Stimulated activated CD4-positive, alpha-beta T cell treated with anti-CD3 and anti-CD28 coated beads, Interleukin-1b, Interleukin-23, amount 100 ng/mL, for 4 hours (primary cell): ENCODE measurements at places on chromosomes 2 and 18.
A peak's percentile ranks its signal among the peaks of the same experiment; 100 is the strongest.

GRCh38 chr2:28163028-28163427 is 229.6 kb upstream of the FOSL2 start:
- no peak for DNase-seq

GRCh38 chr2:188902901-188903491 is 71.2 kb upstream of the COL3A1 start:
- DNase-seq: no peak

- no peak for DNase-seq
Observed at GRCh38 chr18:49745045-49746014, 68.0 kb downstream of the ACAA2 start.

DNA sequence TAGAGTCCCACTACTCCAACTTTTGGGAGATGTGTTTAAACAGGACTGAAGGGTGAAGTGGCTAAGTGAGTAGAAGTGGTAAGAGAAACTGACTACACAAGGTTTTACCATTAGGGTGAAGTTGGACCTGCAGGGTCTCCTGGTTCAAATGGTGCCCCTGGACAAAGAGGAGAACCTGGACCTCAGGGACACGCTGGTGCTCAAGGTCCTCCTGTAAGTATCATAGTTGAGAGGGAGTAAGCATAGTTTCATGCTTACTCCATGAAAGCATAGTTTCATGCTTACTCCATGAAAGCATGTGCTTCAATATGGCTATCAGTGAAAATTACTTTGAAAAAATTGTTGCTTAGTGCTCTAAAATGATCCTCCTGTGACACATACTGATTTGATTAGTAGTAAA is 19.1 kb downstream of the COL3A1 start:
- DNase-seq: no peak

GRCh38 chr2:150911766-150912280 is 349.8 kb downstream of the RBM43 start:
- no peak for DNase-seq

GRCh38 chr2:137348301-137348700 is 583.0 kb downstream of the THSD7B start:
- no peak for DNase-seq

GRCh38 chr2:21382701-21383520 is 259.1 kb downstream of the TDRD15 start:
- no peak for DNase-seq

DNA sequence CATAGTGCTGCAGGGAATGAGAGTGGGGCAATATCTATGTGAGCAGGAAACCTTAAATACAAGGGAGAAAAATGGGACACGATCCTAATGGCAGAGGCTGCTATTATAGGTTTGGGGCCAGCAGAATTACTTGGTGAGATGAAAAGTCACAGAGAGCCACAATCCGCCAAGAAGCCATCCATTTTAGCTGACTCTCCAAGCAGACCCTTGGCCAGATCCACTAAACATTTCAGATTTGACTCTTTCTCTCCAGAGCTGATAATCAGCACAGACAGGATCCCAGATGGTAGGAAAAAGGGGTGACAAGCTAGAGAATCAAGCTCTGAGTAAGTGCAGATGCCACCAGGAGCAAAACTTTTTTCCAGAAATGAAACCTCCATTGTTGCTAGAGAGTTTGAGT is 61.5 kb downstream of the MAPK4 start:
- no peak for DNase-seq

DNA sequence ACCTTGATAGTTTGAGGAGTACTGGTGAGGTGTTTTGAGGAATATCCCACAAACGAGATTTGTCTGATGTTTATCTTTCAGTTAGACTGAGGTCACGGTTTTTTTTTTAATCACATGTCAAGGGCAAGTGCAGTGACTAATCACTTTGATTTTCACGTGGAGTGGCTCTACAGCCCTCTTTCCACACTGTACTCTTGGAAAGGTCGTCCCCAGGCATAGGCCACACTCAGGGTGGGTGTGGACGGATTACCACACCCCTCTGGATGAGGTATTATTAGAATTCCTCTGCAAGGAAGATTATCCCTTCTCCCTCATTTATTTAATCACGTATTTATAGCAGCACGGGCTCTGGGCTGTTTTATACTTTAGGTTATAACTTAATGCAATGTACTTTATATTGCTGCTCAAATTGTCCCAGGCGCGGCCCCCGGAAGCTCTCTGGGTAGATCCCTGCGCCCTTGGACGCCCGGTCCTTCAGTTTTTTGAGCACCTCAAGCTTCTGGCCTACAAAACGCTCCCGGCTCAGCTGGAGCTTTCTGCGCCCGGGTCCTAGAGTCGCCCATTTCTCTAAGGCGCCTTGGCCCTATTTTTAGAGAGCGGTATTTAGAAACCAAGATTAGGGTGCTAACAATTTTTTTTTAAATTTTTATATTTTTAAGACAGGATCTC is 515 bp upstream of the PLEKHB2 start:
- peak; percentile 10 for DNase-seq

DNA sequence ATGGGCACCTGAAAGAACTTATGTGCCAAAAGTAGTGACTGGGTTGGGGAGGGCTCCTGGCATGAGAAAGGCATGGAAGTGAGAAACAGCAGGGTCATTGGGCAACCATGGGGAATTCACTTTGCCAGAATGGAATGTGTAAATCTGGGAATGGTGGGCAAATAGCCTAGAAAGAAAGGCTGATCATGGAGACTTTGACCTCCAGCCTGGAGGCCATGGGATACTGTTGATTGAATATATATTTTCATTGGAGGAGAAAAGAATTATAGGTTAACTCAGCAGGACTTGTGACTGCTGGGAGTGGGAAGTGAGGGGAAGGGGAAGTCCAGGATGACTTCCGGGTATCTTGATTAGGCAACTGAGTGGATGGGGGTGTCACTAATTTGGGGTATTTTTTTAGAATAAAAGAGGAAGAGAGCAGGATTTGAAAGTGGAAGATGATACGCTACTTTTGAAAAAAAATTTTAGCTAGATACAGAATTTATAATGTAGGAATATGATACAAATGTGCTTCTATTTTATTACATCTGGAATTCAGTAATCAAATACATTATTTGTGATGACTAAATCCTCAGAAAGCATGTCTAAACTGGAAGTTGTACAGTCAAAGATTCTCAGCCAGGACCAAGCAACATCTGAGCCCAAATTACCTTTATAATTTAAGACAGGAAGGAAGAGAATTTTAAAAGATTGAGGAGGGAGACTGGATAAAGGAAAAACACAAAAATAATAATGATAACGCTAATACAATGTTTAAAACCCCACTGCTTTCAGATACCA is 116.2 kb downstream of the GATA6 start:
- DNase-seq: no peak

GRCh38 chr2:239271882-239272281 is 128.9 kb downstream of the HDAC4 start:
- no peak for DNase-seq

GRCh38 chr2:205629091-205629776 is 53.1 kb upstream of the NRP2 start:
- no peak for DNase-seq

DNA sequence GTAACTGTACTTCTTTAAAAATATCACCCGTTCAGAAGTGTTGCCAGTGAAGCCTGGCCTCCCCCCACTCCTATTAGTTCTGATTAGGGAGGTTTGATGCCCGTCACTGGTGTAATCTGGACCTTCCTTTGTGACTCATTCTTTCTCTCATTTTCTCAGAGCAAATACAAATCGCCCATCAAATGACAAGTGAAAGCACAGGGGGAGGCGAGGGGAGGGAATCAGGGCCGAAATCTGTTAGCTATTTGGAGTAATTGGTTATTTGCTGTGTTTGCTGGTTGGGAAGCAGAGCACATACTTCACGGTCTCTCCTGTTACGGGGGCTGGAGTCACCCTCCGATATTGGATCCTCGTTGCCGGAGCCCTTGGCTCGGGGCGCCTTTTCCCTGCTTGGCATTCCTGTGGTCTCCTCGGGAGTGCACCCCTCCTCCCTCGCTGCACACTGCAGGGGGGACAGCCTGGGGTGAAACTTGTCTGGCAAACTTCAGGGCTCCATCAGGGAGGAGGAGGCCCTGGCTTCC is 178.1 kb downstream of the DYSF start:
- DNase-seq: no peak

DNA sequence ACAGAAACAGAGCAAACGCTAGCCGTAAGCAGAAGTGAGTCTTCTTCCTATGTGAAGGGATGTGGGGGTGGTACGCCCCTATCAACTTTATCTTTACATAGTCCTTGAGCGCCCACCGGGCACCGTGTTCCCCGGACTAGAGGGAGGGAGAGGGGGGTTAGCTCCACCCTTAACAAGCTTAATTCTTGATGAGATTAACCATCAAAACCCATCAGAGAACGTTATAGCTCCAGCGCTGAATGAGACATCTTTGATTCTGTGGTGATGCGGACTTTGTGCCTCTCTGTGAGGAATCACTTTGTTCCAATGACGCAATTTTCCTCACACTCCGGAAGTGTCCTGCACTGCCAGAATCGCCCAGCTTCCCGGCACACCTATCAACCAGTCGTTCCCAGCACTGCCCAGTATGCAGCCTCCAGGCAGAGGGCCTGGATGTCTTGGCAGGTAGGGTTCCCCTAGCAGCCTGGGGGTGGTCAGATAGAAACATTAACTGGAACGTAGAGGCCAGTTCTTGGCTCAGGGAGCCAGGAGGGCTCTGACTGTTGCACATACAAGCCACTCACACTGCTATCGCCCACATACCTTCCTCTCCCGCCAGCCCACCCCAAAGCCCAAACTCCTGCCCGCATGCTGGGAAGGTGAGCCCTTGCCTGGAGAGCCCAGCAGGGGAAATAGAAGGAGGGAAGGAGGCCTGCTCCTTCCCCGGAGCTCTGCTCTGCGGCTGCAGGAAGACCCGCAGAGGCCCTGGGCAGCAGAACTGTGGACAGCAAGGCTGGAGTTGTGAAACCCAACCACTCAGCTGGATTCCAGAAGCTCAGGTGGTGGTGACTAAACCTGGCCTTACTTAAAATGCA is 1.9 kb upstream of the ODC1 start:
- DNase-seq: no peak

DNA sequence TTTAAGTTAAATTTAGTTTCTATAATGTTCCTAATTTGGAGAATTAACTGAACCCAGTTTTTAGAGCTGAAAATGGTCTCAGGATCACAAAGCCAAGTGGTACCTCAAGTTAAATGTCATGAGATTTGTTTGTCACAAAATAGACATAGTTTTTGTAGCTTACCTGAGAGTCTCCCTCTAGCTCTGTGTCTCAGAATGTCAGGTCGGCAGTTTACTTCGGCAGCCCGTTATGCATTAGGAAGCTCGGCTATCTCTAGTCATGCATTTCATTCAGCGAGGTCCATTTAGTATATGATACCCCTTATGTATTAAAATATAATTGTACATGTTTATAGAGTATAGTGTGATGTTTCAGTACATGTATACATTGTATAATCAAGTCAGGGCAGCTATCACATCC is 155.6 kb downstream of the EML6 start:
- no peak for DNase-seq

- no peak for DNase-seq
Observed at GRCh38 chr18:42261731-42262130, 306.7 kb downstream of the PIK3C3 start.

GRCh38 chr2:124112966-124113365 is 87.9 kb downstream of the CNTNAP5 start:
- DNase-seq: no peak

GRCh38 chr2:120702061-120702460 is 33.6 kb upstream of the GLI2 start:
- DNase-seq: no peak

DNA sequence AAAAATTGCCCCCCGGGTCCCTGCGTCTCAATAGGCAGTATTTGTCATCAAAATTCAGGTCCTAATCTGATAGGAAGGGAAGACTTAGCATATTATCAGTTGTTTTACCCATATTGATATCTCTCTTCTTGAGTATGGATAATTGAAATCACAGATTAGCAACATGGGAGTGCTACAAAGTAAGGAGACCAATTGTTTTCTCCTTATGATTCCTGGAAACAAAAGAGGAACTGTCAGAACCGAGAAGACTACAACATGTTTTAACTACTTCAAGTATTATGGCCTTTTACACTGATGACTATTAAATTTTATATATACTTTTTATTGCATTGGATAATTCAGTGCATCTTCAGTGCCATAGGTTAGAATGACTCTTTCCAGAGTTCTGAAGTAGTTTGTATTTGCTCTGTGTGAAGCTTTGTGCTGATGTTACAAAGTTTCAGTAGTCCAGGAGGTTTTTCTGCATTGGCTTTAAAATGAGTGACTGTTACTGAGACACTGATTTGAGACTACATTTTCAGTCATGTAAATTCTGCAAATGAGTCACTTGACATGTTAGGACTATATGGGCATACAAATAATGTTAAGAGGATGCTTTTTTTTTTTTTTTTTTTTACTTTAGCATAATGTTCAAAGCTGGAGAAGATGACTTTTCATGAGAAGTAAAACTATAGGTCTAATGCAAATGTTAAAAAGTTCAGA is 19.7 kb upstream of the TLK1 start:
- DNase-seq: no peak

- DNase-seq: no peak
Observed at GRCh38 chr18:64240316-64240715, 91.4 kb upstream of the LINC00305 start.

DNA sequence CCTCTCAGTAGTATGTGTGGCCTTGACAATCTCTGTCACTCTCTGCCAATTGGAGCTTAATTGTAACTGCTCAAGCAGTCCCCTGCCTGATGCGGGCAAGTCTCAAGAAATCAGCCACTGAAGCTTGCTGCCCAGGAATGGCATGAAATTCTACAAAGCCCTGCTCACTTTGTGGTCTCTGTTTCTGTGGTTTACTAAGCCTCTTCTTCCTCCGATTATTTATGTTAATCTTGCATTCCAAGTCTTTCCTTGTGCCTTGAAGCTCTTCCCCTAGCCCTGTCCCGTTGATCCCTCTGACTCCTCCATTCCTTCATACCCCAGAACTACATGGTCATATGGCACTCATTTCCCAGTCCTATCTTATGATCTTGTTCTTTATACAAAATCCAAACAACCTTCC is 489.3 kb upstream of the CHST9 start:
- DNase-seq: no peak

DNA sequence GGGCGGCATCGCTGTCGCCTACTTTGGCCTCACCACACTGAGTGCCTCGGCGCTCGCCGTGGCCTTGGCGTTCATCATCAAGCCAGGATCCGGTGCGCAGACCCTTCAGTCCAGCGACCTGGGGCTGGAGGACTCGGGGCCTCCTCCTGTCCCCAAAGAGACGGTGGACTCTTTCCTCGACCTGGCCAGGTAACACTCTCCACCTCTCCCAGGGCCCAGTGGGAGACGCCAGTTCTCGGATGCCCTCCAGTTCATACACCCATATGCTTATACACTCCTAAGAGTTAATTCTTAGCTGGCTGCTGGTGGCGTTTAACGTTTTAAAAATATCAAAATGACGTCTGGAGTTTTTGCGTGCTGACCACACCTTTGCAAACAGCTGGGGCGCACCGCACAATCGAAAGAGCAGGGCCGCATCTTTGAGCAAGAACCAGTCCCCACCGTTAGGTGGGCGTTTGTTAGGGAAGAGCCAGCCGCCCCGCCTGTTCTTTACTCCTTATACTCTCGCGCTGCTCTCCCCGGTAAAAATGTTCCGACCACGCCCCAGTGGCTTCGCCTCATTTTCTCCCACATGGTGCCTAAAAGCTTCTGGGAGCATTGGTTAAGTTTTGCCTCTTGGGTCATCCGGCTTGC is 899 bp downstream of the SLC1A4 start:
- no peak for DNase-seq

- no peak for DNase-seq
Observed at GRCh38 chr2:194327196-194327888, 1329.7 kb upstream of the SLC39A10 start.
